ENCODE measurements at places on chromosomes 5 and 9. TPM values are rescaled to one million over a fixed set of nuclear protein-coding genes. Genes with fewer than 3 reads are reported as not detected.

SLC25A2 gene
- not detected for total RNA-seq

MARCOL gene
- not detected for total RNA-seq

SPDL1 gene
- 24.0 TPM for total RNA-seq

STX17 gene
- total RNA-seq = 42.2 TPM

PCA3 gene
- 0.39 TPM for total RNA-seq

SLC36A3 gene
- total RNA-seq = not detected

ABLIM3 gene
- total RNA-seq = 32.6 TPM

PTAR1 gene
- total RNA-seq = 94.3 TPM

PLEKHG4B gene
- total RNA-seq = 4.2 TPM

C9orf50 gene
- total RNA-seq = 0.44 TPM

MAP1B gene
- total RNA-seq = 506 TPM

TSSK1B gene
- total RNA-seq = 0.06 TPM

IL7R gene
- total RNA-seq = 0.50 TPM

SLC6A7 gene
- 11.3 TPM for total RNA-seq

CDH9 gene
- total RNA-seq = 11.3 TPM

PCDHB2 gene
- total RNA-seq = 5.8 TPM

CHSY3 gene
- 11.9 TPM for total RNA-seq

TLX3 gene
- total RNA-seq = 2.0 TPM

SLC36A2 gene
- 0.30 TPM for total RNA-seq

SHROOM1 gene
- 4.5 TPM for total RNA-seq

ADAMTSL2 gene
- 3.7 TPM for total RNA-seq
